Fibroblast of the aortic adventitia (primary cell): ENCODE measurements at places on chromosomes 7 and 10.
A peak's percentile ranks its signal among the peaks of the same experiment; 100 is the strongest.

- DNase-seq = no peak
Observed at GRCh38 chr10:123559823-123560092, 106.4 kb upstream of the GPR26 start.

DNA sequence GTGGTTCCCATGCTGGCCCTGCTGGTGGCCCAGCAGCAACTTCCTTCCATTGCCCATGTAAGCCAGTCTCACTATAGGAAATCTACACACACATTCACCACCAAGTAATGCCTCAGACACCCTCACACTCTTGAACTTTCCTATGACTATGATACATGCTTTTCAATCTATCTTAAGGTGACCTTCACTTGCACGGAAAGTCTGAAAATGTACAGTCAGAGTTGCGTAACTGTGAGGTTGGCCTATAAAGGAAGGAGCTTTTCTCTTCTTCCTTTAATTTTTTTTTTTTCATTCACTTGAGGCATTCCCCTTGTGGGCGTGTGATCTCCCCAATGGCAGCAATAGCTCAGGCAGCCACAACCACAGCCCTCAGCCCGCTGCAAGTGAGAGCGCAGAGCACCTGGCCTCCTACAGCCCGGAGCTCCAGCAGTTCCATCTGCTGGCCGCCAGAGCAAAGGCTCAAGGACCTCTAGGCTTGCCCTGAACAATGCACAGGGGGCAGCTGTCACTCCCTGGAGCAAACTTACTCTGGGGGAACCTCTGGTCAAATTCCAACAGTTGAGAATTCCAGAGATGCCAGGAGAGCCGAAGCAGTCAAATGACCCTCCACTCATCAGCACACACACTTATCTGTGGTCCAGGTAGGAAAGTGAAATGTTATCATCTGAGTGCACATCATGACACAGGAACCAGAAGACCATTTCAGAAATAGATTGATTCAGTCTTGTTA is 123.1 kb upstream of the ADO start:
- DNase-seq = no peak

DNA sequence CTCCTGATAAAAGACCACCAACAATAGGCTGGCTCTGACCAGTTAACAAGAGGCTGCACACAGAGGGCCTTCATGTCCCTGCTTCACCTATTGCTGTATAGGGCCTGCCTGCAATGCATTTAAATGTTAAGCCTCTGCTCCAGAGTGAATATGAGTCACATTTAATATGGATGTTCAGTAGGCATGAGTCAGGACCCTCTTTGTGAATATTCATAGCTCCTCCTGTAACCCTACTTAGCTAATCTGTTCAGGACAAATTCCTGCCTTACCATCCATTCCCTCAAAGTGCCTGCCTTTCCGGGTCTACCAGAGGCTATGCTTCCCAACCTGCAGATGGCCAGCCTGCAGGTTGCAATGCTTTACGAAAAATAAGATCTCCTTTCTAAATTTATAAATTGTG is 32.5 kb downstream of the ARHGAP22 start:
- peak; percentile 57 for DNase-seq

GRCh38 chr7:130904031-130904757 is 170.2 kb upstream of the KLF14 start:
- DNase-seq = peak; percentile 93

GRCh38 chr7:16417906-16418305 is 3.4 kb downstream of the CRPPA start:
- DNase-seq = no peak

DNA sequence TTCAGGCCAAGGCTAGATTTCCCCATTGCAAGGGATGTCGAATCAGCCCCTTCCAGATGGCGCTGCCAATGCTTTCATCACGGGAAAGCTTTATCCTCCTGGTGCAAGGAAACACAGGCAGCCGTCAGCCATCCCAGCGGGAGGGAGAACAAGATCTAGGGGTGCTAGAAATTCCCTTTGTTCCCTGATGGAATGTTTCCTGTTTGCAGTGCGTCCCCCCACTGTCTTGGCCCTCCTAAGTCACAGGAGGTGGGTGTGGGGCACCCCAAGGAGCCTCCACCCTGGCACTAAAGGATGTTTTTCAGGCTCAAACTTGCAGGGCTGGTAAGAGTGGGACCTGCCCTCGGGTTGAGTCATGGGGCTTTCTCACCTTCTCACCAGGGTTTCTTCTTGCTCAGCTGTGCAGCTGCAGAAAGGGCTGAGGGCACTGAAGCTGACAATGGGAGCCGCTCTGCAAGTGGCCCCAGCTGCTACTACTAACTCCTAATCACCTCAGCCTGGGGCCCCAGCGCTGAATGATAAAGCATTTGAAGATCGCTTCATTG is 103.6 kb downstream of the PRPF18 start:
- no peak for DNase-seq

DNA sequence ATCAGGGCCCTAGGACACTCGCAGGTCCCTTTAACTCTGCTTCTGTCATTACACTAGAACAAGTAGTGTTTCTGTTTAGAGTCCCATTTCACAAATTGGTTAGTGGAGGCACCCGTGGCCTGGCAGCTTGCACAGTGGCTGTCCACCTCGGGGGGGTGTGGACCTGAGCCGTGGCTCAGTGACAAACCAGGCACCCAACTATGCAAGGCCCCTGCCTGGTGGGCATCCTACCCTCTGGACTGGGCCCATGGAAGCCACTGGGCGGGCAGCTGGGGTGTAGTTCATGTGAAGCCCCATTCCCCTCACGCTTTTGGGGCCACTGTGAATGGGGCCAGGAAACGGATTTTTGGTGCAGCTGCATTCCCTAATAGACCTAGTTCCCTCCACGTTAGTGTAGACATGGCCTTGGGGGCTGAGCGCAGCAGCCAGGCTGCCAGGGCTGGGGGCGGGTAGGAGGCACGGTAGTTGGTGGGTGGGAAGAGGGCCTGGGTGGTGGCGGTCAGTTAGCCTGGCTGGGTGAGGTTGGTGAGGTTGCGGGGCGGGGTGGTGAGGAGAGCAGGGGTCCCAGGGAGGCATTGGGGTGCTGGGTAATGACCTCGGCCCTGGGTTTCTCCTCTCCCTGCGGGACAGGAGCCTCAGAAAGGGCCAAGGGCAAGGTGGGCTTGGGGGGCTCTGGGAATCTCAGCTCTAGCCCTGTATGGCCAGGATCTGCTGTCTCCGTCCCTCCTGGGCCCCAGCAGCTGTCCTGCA is 18.7 kb downstream of the ZNF316 start:
- DNase-seq = no peak

GRCh38 chr7:77548206-77548605 is 11.1 kb downstream of the PTPN12 start:
- no peak for DNase-seq

GRCh38 chr7:156790264-156790663 is 102.7 kb downstream of the LMBR1 start:
- no peak for DNase-seq

DNA sequence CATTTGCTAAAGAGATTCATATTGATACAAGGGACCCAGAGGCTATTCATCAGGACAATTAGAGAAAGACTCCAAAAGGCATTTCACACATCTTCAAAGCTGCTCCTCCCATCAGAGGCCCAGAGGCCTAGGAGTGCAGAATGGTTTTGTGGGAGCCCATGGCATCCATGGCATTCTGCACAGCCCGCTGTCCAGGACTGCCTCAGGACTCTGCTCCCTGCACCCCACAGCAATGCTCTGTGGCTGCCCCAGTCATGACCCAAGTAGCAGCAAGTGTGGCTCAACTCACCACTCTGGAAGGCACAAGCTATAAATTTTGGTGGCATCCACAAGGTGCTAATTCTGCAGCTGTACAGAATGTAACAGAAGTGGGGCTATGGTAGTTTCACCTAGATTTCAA is 38.5 kb downstream of the ZNF438 start:
- DNase-seq = no peak
